ENCODE measurements at places on chromosomes 12 and 14.

- no peak for DNase-seq
Measured at GRCh38 chr12:93838193-93838592, 161.0 kb downstream of the CRADD start.

DNA sequence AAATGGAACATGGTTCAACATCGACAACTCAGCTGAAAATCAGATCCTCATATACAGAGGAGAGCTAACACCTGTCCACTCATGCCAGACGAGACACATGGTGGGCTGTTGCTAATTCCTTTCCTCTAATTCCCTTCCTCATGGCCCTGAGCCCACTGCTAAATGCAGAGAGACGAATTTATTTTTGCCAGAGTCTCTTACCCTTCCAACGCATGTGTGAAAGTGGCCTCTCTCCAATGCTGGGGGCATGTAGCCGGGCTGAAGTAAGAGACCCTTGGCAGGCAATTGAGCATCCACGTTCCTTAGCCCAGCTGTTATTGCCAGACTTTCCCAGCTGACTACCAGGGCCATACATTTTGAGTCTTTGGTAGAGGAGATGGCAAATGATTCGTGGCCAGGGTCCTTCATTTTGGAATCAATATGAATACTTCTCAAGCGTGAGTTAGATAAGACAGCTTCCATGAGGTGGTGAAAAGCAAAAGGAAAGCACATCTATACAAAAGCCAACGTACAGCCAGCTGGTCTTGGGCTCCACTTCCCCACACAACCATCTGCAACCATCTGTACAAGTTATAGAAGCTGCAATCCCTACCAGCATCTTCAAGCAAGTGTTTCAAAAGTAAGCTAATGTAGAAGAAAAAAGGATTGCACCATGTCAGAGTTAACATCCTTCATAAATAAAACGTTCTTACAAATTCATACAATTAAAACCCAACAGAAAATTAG is 28.6 kb downstream of the CORO1C start:
- no peak for DNase-seq

DNA sequence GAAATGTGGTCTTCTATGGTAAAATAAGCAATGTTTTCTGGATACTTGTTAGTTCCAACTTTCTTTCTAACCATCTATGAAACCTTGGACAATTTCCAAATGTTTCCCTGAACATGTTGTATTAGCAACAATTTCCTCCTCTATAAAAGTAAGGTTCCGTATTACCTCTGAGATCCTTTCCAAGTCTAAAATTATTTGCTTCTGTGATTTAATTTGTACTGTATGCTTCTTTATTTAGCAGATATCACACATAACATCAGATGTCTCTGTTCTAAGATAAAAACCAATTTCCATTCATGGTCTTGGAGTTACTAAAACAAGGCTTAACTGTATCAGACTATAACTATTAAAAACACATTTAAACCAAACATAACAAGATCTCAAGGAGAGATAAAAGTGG is 177.2 kb downstream of the FOXA1 start:
- DNase-seq: no peak

DNA sequence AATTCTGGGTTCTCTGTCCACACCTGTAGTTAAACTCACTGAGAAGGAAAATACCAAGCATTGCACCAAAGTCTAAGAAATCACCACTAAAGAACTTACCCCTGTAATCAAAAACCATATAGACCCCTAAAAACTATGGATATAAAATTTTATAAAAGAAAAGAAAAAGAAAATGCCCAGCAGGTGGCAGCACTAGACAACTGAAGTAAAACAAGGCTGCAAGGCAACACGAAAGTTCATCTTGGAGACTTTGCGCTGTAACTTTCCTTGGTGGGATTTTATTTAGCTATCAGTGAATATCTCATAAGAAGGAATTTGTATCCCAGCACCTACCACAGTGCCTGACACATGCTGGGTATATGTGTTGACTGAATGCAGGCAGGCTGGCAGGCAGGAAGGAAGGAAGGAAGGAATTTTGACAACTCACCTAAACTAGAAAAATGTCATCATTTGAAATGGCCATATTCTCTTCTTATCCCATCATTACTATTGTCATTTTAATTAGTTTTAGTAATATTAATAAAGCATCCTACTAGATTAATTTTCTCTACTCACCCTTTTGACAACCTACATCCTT is 68.2 kb upstream of the ETV6 start:
- peak; percentile 52 for DNase-seq

GRCh38 chr12:130746546-130746945 is 30.4 kb upstream of the RIMBP2 start:
- DNase-seq: no peak

DNA sequence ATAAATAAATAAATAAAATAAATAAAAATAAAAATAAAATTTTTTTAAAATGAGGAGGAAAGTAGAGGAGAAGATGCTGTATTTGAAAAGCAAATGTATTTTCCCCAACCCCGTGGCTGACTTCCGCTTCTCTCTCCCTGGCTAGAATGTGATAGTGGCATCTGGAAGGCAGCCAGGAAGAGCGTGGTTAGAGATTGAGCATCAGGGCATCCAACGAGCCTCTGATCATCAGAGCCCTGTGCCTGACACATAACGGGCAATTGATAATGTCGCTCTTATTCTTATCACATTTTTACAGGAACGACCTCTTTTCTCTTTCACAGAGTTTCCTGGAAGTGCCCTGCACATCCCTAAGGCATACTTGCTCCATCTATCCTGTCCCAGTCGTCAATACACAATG is 496.9 kb upstream of the TMEM132C start:
- no peak for DNase-seq

DNA sequence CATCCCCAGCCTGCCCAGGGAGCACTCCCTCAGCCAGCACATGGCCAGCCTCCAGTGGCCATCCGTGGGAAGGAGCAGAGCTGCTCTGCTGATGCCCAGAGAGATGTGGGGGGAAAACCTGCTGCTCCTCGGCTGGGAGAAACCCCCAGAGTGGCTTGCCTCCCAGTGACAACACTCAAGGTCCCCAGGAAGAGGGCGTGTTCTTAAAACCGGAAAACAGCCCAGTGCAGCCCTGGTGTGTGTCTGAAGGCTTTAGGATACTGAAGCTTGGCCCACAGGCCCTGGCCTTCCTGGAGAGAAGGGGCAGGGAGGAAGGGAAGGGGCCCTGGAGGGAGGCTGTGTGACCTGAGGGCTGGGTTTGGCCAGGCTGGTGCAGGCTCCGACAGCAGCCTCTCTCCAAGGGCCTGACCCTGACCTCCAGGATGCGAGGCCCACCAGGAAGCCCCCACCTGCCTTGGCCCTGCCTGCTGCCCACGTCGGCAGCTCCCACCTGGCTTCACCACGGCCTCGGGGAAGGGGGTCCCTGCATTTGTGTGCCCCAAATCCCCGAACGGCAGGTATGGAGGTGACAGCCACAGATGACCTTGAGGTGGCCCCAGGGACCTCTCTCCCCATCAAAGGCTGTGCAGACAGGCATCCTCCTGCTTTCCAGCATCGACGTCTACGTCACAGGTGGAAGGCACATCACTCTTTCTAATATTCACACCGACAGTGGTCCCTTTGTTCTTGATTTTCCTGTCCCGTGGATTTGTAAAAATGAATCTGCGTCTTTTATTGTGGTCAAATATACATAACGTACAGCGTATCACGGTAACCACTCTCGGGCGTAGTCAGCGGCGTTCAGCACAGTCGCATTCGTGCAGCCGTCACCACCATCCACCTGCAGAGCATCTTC is 190.0 kb upstream of the C14orf180 start:
- DNase-seq: peak; percentile 54
